ENCODE measurements at places on chromosomes 4 and X.

- no peak for DNase-seq
These were observed 7.9 kb downstream of the GLA start for GRCh38 chrX:101399825-101400224.

- no peak for DNase-seq
These were observed 661 bp downstream of the S100P start for GRCh38 chr4:6694177-6694901.

DNA sequence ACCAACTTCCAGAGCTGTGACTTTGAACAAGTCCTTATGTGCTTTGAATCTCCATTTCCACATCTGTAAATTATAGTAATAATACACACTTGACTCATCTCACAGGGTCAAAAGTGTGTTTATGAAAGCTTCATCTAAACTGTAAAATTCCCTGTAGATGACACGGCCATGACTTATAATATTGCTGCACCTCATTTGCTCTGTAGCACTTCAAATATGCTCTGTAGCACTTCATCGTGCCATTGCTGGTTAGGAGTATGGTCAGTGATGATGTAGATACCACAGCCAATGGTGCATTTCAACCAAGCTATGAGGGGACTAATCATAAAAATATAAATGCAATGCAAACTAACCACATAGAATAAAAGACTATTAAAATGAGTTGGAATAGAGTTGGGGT is 318.6 kb downstream of the ANK2 start:
- no peak for DNase-seq

DNA sequence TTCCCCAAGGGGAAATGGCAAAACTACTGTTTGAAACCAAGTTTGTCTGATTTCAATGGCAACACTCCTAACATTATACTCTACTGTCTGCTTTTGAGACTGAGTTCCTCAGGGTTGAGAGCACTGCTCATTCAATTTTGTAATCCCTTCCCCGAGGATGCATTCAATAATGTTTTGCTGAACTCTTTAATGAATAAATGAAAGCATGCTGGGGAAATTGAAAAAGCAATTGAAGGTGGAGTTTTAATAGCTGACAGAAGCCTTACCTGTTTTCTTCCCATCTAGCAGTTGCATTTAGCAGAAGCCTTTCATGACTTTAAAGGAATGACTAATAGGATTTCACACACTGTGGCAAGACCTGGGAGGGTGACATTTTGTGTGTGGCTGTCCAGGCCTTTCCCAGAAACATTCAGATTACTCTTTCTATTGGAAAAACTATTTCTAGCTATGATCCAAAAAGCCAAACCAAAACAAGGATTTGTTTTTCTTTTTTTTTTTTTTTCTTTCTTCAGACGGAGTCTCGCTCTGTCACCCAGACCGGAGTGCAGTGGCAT is 45.1 kb downstream of the DTHD1 start:
- DNase-seq = no peak

GRCh38 chr4:26839534-26839951 is 21.1 kb upstream of the STIM2 start:
- DNase-seq = no peak

GRCh38 chrX:153981771-153982533 is 9.4 kb downstream of the TMEM187 start:
- DNase-seq = no peak

DNA sequence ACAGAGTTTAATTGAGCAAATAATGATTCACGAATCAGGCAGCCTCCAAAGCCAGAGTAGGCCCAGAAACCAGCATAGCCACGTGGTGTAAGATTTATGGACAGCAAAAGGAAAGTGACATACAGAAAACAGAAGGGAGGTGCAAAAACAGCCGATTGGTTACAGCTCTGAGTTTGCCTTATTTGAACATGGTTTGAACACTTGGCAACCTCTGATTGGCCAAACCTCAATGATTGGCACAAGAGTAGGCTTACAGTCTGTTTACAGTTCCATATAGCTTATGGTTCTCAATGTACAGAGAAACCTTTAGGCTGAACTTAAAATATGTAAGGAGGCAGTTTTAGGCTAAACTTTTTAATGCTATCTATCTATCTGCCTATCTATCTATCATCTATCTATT is 394.8 kb downstream of the CFAP47 start:
- no peak for DNase-seq

DNA sequence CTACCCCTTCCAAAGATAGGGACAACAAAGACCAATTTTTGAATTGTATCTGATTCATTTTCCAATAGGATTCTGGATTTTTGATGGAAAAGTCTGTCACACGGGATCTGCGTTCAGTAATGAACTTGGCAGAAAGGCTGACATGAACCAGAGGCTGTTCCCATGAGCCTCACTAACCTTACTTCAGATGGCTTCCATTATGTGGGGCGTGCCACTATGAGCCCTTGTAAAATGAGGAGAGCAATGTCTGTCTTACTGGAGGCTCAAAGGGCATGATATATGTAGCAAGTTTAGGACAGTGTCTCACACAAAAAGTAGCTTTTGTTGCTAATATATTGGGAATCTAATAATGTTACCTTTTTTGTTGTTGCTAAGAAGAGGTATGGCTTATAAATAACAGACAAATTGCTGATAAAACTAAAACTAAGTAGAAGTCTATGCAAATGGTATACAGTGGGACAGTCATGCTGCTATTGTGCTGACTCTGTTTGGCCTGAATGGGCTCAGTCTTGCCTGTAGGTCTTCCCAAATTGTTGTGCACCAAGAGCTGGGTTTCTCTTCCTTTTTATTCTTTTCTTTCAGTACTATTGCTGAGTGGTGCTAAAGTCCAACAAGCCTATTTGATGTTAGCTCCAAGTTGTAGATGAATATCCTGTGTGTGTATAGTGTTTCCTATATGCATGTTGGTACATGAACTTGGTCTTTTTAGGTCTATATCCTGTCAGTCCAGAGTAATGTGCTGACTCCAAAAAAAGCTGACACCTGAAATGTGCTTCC is 132.1 kb downstream of the SPRY1 start:
- no peak for DNase-seq

DNA sequence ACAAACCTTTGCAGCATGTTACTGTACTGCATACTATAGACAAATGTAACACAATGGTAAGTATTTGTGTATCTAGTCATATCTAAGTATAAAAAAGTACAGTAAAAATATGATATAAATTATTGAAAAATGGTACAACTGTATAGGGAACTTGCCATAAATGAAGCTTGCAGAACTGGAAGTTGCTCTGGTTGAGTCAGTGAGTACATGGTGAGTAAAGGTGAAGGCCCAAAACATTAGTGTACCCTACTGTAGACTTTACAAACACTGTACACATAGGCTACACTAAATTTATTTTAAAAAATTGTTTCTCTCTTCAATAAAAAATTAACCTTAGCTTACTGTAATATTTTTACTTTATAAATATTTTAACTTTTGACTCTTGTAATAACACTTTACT is 25.8 kb downstream of the SPIN3 start:
- DNase-seq = no peak

- DNase-seq = no peak
These were observed 223.6 kb downstream of the RBMX2 start for GRCh38 chrX:130625386-130625785.
